Stimulated activated CD4-positive, alpha-beta T cell treated with anti-CD3 and anti-CD28 coated beads, Interleukin-1b, Interleukin-23, amount 100 ng/mL, for 1 hour (primary cell): ENCODE measurements at places on chromosomes 3 and 15.

DNA sequence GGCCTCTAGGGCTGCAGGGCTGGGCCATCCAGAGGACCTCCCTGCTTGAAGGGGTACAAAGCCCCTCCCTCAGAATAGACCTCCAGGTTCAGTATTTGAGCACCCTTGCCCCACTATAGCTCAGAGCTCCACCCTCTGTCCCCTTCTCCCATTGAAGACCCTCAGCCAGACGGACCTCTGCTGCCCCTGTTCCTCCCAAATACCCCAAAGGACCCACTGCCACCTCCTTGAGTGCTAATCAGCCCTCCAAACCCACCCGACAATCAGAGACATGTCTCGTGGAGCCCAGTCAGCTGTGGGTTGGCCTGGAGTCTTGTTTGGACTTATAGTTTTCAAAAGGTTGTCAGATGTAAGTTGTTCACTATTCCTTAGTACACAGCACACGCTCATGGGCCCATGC lies 161.1 kb downstream of the UACA start:
- DNase-seq, result no peak

GRCh38 chr3:106825962-106826605 lies 551.2 kb upstream of the CCDC54 start:
- no peak for DNase-seq

- DNase-seq, result no peak
Observed at GRCh38 chr3:11391174-11391879, 119.1 kb downstream of the ATG7 start.

DNA sequence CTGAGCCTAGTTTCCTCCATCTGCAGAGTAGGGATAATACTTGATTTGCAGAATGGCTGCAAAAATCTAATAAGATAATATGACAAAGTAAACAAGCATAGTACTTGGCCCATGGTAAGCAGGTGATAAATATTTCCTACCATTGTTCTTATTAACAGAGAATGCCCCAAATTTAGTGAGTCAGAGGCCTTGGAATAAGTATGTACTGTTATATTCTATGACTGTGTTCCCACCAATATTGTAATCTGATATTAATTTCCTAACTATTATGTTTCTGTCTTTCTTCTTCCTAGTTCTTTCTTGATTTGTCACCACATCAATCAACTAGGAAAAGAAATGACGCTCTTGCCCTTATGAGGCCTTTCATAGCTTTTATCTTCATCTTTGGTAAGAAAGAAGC lies 178.4 kb upstream of the SLC2A2 start:
- no peak for DNase-seq

DNA sequence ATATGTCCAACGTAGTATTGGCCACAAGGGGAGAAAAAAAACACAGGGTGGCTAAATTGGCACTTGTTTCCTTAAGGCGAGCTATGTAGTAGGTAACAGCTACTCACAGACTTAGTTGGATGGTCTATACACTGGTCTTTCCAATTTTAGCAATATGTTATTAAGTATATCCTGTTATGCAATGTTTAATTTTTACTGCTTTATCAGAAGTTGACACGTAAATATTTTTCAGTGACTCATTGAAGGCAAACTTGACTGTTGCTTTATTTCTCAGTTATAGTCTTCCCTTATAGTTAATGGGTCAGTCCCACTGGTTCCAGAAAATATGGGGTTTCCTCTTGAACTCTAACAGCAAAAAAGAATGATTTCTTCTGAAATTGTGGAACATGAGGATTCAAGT lies 46.5 kb downstream of the ADPGK start:
- no peak for DNase-seq

DNA sequence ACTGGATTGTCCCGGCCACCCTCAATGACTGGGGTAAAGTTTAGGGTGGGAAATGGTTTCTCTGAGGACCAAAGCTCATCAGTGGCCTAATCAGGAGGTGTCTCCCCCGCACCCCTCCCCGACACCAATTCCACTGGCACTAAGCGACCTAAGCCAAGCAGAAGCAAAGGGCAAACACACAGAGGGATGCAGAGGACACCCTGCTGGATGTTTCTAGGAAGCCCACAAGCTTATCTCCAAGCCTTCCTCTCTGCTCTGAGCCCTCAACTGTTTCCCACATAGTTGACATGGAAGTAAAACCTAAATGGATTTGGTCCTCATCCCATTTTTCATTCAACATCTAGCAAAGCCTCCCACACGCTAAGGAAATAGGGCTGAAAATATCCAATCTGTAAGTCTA lies 68.5 kb downstream of the C3orf70 start:
- no peak for DNase-seq

GRCh38 chr3:120093911-120094775 lies at the start of gene GSK3B:
TSS of gene GSK3B (minus strand) at chr3:120094447. CDS start at chr3:120093434, 1,013 bp downstream.
- peak; percentile 97 for DNase-seq
